ENCODE measurements at places on chromosomes 11 and 22. TPM values are rescaled to one million over a fixed set of nuclear protein-coding genes. Genes with fewer than 3 reads are reported as not detected.

- no peak for DNase-seq
These were observed 17.6 kb upstream of the TAB1 start for GRCh38 chr22:39381930-39382329.

- no peak for DNase-seq
These were observed 699.1 kb downstream of the FAM181B start for GRCh38 chr11:82034527-82034926.

- DNase-seq = no peak
These were observed 38.3 kb downstream of the CLPB start for GRCh38 chr11:72396041-72396440.

DNA sequence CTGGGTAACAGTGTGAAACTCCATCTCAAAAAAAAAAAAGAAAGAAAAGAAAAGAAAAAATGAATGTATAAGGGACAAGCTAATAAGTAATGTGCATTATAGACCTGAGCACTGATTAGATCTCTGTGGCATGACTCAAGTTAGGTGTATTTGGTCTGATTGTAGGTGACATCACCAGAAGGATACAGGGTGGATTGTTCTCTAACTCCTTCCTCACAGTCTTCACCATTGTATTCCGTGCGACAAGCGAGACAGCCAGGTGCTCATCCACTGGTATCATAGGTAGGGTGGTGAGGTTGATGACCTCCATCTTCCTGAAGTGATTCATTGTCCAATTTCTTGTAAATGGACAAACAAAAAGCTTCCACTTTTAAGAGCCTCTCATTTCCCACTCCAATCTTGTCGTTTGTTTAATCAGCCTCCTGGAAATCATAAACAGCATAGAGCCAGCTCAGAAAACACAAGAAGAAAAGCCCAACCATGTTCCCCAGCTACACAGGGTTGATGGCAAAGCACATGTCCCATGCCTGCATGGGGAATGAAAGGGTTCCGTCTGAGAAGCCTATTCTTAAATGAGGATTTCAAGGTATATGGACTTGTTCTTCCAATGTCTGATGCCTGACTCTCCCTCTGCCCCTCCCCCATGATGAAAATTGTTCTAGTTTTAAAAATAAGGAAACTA is 6.2 kb downstream of the FAM227A start:
- DNase-seq = no peak

DNA sequence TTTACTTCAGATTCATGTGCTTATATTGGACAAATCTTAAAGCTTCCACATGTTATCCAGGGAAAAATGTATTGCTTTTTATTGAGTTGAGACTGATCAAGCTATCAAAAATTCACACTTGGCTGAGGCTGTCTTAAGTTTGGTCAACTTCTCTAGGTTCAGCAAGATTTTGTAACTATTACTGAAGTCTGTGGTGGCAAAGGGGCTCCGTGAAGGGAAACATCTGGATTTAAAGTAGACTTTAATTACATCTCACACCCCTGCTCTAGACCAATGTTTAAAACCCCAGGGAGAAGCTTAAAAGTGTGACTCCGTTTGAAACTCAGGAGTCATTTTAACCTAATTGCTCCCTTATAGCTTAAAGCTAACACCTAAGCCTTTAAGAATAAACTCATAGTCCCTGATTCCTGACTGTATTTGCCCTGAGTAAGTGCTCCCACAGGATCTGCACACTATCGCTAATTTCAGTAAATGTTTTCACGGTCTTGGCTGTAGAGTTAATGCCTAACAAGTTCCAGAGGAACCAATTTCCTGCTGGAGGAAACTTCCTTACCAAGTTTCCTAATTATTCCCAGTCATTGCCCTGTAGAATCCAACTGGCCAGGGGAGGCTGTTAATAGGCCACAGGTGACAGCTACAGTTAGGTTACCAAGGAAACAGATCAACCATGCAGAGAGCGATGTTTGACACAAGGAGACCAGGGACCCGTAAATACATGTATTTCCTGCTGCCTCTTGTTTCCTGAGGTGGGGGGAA is 40.5 kb downstream of the OR10A6 start:
- no peak for DNase-seq

- no peak for DNase-seq
These were observed 68.1 kb downstream of the ALX4 start for GRCh38 chr11:44241851-44242250.

- DNase-seq = no peak
These were observed 13.2 kb downstream of the SIK3 start for GRCh38 chr11:117084992-117085391.

FAM180B gene
- polyA plus RNA-seq = not detected

TMEM126B gene
- polyA plus RNA-seq = 27.7 TPM

TEAD1 gene
- polyA plus RNA-seq = 37.8 TPM

Measured in SK-N-SH (cell line).